Stimulated activated CD4-positive, alpha-beta T cell treated with anti-CD3 and anti-CD28 coated beads, Interleukin-4, amount 100 ng/mL, for 48 hours (primary cell): ENCODE measurements at places on chromosomes 7 and 10.

DNA sequence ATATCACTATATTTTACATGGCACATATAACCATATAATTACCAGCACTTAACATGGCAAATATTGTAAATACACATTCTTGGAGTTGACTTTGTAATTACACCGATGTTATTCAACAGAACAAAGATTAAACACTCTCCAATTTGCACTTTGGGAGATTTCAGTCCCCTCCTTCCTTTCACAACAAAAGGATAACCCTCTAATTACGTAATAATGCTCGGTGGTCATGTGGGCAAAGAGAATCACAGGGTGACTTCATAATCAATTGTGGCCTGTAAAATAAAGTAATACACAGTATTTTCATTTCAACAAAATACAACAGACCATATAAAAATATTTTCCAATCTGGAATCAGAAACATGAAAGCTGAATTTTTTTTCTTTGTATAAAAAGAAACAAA is 73.2 kb downstream of the RHOBTB1 start:
- no peak for DNase-seq

- no peak for DNase-seq
Observed at GRCh38 chr10:29229258-29229705, 59.6 kb upstream of the LYZL1 start.

DNA sequence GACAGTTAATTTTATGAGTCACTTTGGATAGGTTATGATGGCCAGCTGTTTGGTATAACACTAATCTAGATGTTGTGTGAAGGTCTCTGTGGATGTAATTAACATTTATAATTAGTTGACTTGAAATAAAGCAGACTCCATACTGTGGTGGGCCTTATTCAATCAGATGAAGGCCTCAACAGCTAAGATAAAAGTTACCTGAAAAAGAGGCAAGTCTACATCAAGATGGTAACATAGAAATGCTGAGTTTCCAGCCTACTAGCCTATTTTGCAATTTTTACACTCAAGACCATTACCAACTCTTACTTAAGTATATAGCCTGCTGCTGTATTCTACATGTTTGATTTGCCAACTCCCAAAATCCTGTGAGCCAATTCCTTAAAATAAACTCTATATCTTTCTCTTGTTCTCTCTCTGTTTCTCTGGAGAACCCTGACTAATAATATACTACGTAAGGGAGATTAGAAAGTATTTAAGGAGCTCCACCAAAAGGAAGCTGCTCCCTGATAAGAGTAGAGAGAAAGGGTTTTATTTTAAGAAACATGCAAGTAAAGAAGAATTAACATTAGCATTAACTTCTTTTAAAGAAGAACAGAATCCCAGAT is 42.7 kb downstream of the ZNF438 start:
- DNase-seq: no peak

DNA sequence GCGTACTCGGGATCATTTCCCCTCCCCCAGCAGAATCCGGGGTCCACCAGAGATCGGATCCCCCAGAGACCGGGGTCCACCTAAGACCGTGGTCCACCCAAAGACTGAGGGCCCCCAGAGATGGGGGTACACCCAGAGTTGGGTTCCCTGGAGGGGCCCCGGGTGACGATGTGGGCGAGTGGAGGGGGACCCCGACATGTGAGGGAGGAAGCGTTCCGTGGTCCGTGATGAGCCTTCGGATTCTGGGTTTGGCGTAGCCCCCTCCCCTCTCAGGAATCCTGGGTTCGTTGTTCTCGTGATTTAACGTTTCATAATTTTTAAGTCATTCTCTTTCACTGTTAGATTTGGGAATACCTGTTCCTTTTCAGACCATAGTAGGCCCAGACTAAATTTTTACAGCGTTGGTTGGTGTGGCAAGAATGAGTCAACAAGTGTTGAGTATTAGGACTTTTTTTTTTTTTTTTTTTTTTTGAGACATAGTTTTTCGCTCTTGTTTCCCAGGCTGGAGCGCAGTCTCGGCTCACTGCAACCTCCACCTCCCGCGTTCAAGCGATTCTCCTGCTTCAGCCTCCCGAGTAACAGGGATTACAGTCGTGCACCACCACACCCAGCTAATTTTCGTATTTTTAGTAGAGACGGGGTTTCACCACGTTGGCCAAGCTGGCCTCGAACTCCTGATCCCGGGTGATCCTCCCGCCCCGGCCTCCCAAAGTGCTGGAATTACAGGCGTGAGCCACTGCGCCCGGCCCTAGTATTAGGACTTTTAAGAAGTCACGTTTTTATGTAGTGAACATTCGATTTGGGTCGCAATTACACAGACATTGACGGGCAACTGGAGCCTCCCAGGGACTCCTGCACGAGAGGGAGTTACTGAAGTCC is 672 bp downstream of the GTPBP4 start:
- peak; percentile 30 for DNase-seq

- no peak for DNase-seq
Observed at GRCh38 chr7:16904076-16904475, 22.3 kb upstream of the AGR3 start.

- DNase-seq: no peak
Observed at GRCh38 chr7:47218378-47219176, 363.3 kb downstream of the TNS3 start.

- DNase-seq: no peak
Observed at GRCh38 chr7:85522070-85522469, 335.2 kb upstream of the SEMA3D start.
